D721Med (cell line): ENCODE measurements at places on chromosomes 16 and 17.
A peak's percentile ranks its signal among the peaks of the same experiment; 100 is the strongest.

GRCh38 chr17:73901661-73902415 is 257.6 kb upstream of the SDK2 start:
- DNase-seq, result no peak

GRCh38 chr17:4881761-4882555 is 17.4 kb upstream of the C17orf107 start:
- peak; percentile 59 for DNase-seq

DNA sequence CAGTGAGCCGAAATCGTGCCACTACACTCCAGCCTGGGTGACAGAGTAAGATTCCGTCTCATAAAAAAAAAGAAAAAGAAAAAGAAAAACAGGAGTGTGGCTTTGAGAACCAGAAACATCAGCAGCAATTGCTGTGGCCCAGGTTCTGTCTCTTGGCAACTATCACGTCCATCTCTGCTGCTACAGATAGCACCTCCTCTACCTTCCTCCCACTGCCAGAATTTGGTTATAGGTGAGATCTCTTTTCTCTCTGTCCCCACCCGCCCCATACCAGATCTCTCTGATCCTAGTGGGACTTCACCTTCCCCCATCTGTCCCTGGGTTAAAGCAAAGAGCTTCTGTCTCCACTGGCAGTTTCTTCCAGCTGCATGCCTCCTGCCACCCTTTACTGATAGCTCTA is 3.1 kb downstream of the TLCD2 start:
- DNase-seq, result no peak

GRCh38 chr16:62321606-62322005 is 285.4 kb upstream of the CDH8 start:
- no peak for DNase-seq

- DNase-seq, result no peak
These were observed 52.2 kb downstream of the KATNIP start for GRCh38 chr16:27602103-27602502.

DNA sequence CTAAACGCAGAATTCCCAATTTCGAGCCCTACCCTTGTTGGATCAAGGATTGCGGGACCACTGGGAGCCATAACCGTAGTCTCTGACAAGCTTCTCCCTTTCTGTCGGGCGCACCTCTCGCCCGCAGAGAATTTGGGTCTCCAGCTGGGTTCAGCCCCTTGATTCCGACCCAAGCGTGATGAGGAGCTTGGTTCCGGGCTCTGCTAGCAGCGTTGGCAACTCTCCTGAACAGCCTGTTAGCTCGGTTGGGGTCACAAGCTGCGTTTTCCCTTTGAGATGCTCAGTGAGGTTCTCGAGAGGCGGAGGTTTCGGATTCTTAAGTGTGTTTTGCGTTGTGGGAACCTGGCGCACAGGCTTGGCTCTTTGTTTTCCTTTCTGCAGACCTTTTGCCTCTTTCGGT is 655 bp downstream of the ATXN1L start:
- DNase-seq, result no peak

DNA sequence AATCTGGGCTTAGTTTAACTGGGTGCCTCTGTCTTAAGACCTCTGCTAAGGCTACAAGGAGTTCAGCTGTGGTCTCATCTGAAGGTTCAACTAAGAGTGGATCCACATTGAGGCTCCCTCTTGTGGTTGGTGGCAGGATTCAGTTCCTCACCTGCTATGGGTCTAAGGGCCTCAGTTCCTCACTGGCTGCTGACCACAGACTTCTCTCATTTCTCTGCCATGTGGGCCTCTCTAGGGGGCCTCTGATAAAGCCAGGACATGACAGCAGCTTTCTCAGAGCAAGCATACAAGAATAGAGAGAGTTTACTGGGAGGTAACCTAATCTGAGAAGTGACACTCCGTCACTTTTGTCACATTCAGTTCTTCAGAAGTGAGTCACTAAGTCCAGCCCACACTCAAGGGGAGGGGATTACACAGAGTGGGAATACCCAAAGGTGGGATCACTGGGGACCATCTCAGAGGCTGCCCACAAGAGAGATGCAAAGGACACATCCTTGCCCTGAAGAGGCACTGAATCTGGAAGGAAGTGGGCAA is 19.2 kb upstream of the ABAT start:
- DNase-seq, result no peak

DNA sequence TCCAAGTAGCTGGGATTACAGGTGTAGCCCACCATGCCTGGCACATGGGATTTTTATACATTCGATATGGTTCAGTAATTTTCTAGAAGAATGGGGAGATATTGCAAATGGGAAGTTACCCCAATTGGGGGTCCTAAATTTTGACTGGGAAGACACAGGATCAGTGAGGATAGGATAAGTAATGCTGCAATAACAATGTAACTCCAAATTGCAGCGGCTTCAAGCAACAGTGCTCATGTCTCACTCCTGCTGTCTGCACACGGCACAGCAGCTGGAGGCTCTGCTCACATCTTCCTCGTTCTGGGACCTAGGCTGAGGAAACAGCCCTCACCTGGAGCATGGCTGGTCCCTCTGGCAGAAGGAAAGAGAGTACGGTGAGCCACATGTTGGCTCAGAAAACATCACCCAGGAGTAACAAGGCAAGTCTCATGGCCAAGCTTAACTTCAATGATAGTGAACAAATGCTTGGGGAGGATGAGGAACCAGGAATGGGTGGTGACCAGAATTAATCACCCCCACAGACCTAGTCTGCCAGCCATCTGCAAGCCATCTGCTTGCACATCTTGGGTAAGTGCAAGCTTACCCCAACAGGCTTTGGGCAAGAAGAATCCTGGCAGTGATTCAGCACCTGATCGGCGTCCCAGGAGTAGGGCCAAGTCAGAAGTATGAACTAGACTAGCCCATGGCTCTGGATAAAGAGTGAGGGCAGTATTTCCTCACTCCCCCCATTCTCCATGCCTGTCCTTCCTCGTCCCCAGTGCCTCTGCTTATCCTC is 229.2 kb downstream of the COPRS start:
- no peak for DNase-seq

DNA sequence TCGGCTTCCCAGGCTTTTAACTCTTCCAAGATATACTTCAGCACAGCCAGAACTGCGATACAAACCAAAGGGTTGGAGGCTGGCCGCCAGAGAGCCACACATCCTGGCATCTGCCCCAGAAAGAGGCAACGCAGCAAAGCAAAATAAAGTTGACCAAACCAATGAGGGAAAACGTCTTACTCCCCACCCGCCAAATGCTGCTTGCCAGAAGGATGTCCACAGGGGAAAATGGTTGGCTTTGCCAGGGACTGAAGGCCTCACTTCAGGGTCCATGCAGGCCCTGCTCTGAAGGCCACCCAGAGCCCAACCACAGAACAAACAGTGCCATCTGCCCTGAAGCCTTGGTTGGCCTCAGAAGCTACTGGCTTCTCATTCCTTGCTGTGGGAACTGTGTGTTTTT is 15.0 kb downstream of the CACNG1 start:
- no peak for DNase-seq

DNA sequence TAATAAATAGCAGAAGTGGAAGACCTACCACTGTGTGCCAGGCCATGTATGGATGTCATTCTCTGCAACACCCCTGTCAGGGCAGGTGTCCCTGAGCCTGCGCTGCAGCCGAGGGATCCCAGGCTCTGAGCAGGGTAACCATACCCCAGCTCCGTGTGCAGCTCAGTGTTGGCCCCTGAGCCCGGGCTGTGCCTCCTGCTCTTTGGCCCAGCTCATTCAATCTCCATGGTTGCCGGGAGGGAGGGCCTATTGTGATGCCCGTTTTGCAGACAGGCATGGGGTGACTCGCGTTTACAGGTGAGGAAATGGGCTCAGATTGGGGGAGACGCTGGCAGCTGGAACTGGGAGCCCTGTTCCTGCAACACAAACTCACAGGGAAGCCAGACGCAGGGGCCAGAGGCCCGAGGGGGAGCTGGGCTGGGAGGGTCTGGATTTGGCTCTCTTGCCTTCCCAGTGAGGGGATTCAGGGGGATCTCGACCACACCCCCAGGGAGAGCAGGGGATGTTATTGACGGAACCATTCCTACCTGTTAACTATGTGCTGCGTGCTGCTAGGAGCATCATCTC is 190.5 kb downstream of the IRF8 start:
- no peak for DNase-seq
